ENCODE measurements at places on chromosomes 3 and 15.

- no peak for DNase-seq
Observed at GRCh38 chr15:62727501-62727900, 315.0 kb upstream of the TPM1 start.

GRCh38 chr3:123143669-123144411 lies 57.9 kb upstream of the SEC22A start:
- DNase-seq: no peak

GRCh38 chr15:75945953-75946352 lies 42.3 kb downstream of the FBXO22 start:
- DNase-seq: peak; percentile 79

DNA sequence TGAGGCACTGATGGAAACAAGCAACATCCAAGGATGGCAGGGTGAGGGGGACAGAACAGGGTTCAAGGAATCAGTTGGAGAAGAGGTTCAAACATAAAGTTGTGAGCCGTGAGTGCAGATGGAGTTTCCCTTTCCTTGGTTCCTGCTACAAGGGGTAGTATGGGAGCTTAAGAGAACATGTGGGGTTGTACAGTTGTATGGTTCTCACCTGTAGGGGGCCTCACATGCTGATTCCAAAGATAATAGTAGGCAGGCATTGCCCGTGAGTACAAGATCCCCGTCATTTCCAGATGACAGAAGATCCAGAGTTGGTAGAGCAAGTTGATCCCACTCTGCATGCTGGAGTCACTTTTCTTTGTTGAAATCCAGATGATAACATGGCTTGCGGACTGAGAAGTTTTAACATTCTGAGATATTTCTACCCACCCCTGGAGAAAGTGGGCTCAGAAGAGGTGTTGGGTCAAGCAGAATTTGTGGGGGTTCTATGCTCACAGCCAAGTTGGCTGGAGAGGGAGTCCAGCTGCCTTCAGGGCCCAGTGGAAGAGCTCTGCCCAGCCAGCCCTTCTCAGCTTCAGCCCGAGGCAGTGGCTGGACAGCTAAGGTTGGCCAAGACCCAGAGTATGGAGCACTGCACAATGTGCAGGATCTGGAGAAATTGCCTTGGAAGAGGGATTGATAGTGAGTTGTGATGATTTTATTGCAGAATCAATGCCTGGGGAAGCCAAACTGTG lies 141.8 kb downstream of the THSD4 start:
- no peak for DNase-seq

DNA sequence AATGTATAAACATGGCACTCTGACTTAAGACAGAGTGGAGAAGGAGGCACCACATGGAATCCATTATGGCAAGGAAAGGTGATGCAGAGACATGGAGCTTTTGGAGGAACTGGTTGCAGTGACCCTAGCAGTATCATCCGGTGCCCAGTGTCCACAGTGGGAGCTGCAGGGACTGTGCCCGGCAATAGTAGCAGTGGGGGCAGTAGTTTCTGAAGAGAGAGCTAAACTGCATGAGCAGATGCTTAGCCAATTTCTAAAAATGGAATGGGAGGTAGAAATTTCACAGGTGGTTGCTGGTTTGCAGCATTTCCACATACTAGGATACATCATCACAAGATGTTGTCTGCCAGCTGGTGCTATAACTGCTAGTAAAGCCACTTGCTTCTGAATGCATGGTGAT lies 7.8 kb upstream of the TM2D3 start:
- DNase-seq: no peak

- DNase-seq: no peak
Observed at GRCh38 chr15:90309020-90309419, 43.1 kb upstream of the ZNF774 start.

DNA sequence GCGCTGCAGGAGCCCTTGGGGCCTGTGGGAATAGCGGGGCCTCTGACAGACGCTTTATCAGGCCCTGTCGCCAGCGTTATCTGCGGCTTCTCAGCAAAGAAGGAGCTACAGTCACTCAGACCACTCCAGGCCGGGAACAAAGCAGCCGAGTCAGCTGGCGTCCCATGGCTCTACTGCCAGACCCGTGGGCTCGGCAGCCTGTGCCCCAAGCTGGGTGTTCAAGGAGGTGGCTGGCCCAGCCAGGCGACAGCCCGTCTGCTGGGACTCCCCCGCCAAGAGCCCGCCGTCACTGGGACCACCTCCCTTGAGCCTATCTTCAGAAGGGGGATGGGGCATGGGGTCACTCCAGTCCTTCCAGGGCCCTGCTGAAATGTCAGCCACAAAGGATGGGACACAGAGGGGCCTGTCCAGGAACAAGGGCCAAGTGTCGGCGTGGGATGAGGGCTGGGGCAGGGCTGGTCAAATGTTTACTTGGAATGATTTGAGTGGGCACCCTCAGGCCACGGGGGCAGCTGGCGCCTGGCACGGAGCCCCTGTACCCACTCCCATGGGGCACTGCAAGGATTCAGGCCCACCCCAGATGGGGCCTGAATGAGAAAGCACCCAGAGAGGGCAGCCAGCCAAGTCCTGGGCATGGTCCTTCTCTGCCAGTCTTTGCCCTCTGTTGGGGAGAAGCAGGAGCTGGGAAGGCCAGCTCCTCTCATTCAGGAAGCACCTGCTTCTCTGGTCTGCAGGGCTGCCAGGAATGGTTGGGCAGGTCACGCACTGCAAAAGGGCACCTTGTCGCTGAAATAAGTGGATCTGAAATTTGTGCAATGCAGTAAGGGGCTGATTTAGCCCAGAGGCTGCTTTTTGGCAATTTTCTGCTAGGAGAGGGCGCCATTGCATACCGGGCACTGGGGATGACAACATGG lies 148.3 kb downstream of the SMAD6 start:
- no peak for DNase-seq

DNA sequence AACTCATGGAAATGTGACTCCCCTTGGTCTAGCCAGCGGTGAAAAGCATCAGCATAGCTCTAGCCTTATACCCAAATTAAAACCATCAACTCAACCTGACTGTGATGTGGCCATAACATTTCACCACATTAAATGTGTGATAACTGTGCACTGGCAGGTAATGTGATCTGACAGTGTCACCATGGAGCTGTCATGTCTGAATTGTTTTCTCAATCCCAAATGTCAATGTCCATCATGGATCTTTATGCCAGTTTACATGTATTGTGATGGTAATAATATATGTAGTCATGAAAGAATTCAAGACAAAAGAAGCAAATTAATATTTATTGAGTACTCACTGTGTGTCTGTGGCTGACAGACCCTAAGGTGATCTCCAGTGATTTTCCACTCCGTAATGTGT lies 213.4 kb upstream of the EOMES start:
- DNase-seq: no peak

- DNase-seq: peak; percentile 63
Observed at GRCh38 chr3:17638356-17638755, 104.1 kb downstream of the TBC1D5 start.

DNA sequence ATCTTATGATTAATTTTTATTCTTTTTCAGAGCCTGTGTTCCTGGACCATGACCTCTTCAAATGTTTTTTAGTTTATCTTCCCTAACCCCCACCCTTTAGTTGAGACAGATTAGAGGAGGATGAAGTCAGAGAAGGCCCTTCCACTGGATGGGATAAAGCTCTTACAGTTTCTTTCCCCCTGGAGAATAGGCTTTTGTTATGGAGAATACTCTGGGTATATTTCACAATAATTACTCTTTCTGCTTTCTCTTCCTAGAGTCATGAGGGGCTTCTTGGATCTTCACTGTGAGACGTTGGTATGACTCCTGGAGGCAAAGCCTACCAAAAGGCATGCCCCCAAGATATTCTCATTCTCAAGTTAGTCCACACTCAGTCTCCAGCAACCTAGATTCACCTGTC lies 144.4 kb upstream of the THRB start:
- DNase-seq: no peak

- peak; percentile 51 for DNase-seq
Observed at GRCh38 chr15:64355348-64355943, 527 bp downstream of the CSNK1G1 start.

DNA sequence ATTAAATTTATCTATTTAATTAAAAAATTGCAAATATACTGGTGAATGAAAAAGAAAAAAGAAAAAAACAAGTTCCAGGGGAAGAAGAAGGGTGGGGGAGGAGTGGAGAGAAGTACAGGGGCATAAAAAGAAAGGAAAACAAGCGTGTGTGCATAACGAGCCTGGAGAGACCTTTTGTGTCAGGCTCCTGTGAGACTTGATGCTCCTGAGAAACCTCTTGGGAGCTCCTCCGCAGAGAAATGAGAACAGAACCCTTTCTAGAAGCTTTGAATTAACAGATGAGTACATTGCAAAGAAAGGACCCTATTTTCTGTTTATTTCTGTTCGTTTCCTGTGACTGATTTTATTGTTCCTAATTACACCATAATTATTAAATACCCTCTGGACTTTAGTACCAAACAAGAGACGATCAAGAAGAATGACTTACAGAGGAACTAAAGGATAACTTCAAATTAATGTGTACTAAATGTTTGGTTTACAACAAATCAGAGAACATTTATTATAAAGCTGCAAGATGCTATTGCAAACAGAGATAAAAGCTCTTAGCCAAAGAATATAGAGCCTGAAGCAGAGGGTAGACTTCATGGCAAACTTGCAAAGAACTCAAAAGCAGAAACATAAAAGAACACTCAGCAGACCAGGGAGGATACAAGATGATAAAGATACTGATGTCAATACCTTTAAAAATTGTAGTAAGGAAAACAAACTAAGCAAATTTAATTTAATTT lies 74.7 kb downstream of the DPPA2 start:
- DNase-seq: no peak

DNA sequence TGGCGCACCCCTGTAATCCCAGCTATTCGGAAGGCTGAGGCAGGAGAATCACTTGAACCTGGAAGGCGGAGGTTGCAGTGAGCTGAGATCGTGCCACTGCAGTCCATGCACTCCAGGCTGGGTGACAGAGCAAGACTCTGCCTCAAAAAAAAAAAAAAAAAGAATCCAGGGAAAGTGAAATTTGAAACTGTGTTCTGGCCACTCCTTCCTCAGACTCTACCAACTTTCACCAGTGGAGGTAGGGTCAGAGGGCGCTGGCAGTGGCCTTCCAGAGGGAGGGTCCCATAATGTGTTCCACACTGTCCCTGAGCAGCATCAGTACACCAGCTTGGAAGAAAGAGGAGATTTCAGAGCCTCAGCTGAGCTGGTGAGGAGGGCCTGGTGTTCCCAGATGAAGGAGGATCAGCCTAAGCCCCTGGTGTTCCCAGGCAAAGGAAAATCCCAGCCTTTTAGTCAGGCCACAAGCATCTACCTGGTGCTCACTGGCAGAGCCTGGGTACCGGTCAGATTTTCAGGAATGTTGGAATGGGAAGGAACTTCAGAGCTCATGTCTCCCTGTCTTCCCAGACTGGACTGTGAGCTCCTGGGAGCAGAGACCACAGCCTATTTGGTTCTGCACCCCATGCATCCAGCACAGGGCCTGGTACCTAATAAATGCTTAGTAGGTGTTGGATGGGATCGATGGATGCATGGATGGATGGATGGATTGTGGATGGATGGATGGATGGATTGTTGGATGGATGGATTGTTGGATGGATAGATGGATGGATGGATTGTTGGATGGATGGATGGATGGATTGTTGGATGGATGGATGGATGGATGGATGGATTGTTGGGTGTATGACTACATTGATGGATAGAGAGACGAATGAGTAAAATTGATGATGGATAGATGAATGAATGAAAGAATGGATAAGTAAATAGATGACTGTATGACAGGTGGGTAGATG lies 117.9 kb downstream of the CORO2B start:
- DNase-seq: no peak

GRCh38 chr15:56824175-56824574 lies 90.9 kb upstream of the ZNF280D start:
- DNase-seq: no peak

DNA sequence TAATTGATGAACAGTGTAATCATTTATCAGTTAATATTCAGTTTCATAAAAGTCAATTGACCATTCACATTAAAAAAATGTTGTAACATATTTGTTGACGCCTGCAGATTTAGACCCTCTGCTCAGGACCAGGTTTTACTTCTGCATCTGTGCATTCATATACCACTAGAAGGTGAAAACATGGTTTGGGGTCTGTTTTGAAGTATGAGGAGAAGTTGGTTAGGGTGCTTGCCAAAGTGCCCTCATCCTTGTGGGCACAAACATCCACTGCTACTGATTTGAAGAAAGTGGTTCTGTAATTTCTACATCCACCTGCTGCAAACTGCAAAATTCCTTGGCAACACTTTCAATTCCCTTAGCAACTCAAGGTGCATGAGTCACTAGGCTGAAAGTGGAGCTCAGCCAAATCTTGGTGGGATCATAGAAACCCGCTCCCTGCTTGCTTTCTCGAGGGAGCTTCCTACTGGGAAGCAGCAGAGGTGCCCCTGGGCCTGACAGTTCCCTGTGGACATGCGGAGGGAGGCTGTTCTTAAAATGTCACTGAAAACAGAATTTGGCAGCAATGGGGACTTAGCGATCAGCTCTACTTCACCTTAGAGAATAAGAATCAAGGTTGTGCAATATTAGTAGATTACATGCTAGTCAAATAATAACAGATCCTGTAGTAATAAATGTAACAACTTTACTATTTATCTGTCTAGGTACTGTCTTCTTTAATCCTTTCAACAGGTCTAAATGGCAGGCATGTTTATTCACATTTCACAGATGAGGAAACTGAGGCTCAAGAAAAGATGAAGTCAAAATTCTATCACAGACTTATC lies 301.0 kb upstream of the TBL1XR1 start:
- DNase-seq: no peak

DNA sequence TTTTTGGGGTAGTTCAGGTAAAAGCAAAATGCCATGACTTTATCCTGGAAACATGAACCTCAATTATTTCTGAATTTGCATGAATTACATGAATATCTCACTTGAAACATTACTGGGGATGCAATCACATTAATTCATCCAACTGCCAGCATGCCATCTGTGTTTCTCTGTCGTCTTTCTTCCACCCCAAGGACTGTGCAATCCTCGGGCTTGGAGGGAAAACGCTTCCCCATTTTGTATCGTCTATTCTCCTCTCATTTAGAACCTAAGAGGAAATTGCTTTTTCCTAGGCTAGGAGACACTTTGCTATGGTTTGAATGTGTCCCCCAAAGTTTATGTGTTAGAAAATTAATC lies 109.4 kb downstream of the SQOR start:
- DNase-seq: no peak

DNA sequence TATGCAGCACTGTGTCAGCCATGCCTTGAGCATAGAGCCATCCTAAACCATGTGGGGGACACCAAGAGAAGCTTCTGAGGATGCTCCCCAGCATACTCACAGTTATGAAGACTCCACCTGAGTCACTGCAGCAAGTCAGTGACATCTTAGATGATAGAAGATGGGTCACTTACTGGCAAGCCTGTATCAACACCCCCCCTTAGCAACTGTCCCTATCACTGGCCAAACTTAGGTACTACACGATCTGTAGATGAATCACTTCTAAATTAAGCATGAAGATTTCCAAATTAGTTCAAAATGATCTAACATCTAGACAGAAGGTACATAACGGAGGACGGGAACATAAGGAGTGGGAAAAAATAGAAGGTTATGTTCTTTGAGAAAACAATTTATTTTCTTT lies 13.2 kb upstream of the LMCD1 start:
- no peak for DNase-seq

DNA sequence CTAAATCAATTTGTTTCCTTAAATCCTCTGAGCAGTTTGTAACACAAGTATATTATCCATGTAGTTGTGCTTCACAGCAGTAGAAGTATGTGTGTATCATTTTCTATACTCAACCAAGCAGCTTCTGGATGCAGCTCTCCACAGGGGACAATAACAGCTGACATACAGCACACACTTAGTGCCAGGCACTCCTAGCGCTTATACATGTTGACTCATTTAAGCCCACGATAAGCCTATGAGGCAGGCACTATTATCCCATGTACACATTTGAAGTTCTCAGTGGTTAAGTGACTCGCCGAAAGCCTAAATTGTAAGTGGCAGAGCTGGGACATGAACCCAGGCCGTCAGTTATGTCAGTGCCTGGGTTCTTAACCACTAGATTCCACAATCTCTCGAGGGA lies 20.3 kb upstream of the LPP start:
- DNase-seq: no peak

Data from inflammatory macrophage treated with lipopolysaccharide for 1 hour (primary cell).